ENCODE measurements at places on chromosomes 11 and 22.

- no peak for DNase-seq
Observed at GRCh38 chr11:120589376-120589775, 77.8 kb downstream of the GRIK4 start.

DNA sequence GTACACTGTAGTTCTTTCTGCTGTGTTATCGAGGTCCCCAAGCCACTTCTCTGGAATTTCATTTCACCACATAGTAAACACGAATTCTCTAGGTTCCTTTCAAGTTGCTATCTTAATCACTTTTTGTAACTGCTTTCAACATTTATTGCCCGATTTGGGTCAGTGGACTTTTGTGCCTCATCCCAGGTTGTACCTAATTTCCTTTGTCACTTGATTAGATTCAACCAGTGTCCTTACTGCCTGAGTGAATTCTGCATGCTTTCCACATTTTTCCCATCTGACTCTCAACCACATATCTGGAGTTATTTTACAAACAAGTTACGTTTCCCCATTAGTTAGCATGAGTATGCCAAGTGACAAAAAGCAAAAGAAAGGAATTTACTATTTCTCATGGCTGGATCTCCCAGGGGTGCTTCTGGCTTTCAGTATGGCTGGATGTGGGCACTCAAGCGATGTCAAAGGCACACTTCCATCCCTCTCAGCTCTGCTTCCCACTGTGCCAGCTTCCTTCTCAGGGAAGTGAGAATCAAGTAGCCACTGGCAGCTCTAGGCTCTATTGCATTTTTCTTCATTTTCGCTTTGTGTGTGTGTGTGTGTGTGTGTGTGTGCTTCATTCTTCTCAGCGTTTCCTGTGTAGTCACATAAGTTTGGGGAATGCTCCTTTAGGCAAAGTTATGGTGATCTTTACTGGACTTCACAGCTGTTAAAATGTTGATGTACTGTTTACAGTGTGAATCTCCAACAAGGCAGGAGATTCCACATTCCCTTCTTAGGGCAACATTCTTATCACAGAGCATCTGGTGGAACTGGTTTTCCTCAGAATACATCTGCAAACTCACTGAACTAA lies 128.9 kb downstream of the DBX1 start:
- no peak for DNase-seq

- no peak for DNase-seq
Observed at GRCh38 chr22:31122532-31123291, at the start of gene INPP5J. TSS of gene INPP5J (plus strand) at chr22:31122966. CDS start at chr22:31123015, 49 bp downstream.

- DNase-seq, result no peak
Observed at GRCh38 chr11:65560555-65561418, 2.6 kb upstream of the LTBP3 start.

- DNase-seq, result no peak
Observed at GRCh38 chr11:1238767-1239595, 16.1 kb downstream of the MUC5B start.

GRCh38 chr11:70305501-70305900 lies 35.0 kb downstream of the PPFIA1 start:
- DNase-seq, result no peak

DNA sequence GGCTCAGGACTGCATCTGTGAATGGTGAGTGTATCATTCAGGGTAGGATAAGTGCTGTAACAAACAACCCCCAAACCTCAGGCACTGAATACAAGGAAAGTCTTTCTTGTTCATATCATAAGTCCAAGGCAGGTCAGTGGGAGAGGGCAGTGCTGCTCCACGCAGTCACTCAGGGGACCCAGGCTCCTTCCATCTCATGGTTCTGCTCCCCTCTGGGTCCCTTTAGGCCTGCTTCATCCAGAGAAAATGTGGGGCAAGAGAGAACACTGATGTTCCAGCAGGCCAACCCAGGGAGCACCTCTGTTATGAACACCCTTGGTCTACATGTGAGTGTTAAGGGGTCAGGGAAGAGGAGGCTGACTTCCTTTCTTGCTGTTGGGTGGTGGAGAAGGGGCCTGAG lies 187.8 kb downstream of the CHST1 start:
- DNase-seq, result no peak

DNA sequence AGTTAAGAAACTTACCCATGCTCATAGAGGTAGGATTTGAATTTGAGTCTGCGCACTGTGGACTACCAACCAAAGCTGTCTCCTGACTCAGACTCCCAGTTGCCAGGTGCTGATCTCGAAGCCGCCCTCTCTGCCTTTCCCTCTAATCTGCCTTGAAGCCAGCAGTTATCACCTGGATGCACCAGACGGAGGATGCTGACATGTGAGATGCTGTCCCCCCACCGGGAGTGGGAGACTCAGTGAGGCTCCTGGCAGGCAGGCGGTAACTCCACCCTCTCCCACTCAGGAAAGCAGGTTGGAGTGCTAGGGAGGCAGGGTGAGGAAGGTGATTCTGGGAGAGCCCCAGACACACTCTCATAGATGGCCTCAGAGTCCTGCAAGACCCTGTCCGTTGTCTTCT lies 40.4 kb downstream of the KIAA1671 start:
- DNase-seq, result no peak

DNA sequence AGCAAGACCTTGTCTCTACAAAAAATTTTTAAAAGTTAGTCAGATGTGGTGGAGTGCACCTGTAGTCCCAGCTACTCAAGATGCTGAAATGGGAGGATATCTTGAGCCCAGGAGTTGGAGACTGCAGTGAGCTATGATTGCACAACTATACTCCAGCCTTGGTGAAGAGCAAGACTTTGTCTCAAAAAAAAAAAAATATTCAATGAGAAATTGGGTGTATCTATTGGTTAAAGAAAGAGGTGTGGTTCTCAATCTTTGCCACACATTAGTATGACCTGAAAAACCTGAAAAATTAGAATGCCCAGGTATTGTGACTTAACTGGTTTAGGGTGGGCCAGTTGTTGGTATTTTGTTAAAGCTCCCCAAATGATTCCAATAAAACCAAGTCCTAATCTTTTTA lies 32.4 kb downstream of the MTNR1B start:
- no peak for DNase-seq

GRCh38 chr11:30758012-30758411 lies 171.9 kb upstream of the MPPED2 start:
- no peak for DNase-seq
